ENCODE measurements at places on chromosomes 13 and 19.

DNA sequence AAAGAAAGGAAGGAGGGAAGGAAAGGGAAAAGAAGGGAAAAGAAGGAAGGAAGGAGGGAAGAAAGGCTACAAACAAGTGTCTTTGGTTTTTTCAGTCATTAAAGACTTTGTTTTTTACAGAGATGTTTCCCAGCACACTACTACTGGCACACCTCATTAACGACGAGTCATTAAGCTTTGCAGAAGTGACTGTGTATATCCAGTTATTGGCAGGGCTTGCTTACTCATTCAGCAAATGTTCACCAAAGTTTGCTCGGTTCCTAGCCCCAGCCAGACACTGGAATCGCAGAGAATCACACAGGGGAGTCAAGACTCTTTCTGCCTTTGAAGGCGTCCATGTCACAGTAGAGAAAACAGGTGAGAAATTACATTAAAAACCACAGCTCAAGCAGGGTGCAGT is 4.3 kb downstream of the NLRP12 start:
- DNase-seq, result no peak

DNA sequence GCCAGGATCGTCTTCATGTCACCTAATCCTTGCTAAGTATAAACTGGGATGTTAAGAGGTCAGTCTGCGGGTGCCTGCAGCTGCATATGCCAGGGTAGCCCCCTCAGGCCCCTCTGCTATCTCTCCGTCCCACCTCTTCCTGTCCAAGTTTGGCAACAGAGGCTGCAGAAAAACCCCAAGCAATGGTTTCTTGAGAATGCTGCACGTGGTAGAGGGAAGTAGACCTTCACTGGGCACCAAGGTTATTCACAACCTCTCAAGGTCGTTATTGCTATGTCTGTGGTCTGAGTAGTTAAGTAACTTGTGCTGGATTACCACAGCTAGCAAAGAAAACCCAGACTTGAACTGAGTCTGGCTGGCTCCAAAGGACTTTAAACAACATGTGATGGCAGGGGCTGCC is 77.9 kb upstream of the XPO4 start:
- no peak for DNase-seq

GRCh38 chr13:23289917-23290357 is 109.2 kb downstream of the SGCG start:
- no peak for DNase-seq

DNA sequence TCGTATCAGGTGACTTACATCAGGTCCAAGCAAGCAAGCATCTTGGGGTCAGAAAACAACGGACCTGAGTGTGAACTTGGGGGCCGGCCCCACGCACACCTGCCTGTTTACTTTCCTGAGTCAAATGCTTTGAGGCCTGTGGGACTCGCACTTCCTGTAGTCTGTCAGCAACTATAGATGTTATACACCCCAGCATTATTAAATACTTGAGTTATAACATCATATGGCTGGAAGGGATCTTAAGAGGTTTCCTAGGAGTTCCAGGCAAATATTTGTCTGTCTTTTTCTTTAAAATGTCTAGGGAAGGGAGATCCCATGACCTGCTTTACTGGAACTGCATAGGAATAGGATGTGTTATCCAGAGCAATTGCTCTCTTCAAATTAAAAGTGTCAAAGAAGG is 280.6 kb downstream of the SHISA2 start:
- DNase-seq, result no peak

DNA sequence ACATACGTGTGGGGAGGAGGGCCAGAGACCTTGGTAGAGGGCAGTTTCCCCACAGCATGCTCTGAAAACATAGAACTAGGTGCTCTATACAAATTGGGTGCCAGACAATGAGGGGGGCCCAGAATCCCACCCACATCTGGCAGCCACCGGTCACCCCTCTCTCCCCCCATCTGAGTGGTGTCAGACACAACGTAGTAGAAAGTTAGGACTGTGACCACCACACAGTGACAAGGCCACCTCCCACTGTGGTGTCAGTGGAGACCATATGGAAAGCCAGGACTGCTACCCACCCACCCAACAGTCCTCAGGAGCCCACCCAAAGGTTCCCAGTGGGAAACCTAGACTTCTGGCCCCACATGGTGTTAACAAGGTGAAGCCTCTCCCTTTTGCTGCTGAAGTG is 2.1 kb upstream of the ATP4B start:
- no peak for DNase-seq

- no peak for DNase-seq
Observed at GRCh38 chr13:51343475-51343874, 4.0 kb downstream of the SERPINE3 start.

- peak; percentile 53 for DNase-seq
Observed at GRCh38 chr19:56367829-56368711, 25.3 kb downstream of the ZNF582 start.

GRCh38 chr13:113800576-113800926 is 41.5 kb downstream of the TMEM255B start:
- DNase-seq, result no peak

DNA sequence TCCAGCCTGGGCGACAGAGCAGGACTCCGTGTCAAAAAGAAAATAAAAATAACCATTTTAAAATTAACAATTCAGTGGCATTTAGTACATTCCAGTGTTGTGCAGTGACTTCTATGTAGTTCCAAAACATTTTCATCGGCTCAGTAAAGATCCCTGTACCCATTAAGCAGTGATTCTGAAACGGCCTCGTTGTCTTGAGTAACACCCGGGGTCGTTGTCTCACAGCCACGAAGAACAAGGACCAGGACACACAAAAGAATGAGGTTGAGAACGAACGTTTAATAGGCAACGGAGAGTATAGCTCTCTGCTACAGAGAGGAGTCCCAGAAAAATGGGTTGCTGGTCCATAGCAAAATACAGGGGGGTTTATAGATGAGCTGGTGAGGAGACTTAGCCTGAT is 2.4 kb upstream of the TMED1 start:
- no peak for DNase-seq

DNA sequence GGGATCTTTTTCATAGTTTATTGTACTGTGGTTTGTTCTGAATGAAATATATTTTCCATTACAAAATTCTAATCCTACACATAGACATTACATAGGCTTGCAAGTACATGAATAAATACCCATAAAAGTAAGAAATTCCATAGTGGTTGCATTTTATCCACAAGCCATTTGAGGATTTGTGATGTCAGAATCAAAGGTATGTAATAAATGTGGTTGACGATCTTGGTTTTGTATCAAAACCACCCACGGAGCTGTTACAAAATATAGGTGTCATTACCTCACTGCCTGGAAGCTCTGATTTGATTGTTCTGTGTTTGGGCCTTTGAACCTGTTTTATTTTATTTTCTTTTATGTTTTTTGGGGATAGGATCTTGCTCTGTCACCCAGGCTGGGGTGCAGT is 125.1 kb downstream of the NALCN start:
- DNase-seq, result no peak

Data from activated CD8-positive, alpha-beta memory T cell treated with anti-CD3 and anti-CD28 coated beads for 4 hours (primary cell).